RCC 7860 (cell line): ENCODE measurements at places on chromosomes 16 and 17.

DNA sequence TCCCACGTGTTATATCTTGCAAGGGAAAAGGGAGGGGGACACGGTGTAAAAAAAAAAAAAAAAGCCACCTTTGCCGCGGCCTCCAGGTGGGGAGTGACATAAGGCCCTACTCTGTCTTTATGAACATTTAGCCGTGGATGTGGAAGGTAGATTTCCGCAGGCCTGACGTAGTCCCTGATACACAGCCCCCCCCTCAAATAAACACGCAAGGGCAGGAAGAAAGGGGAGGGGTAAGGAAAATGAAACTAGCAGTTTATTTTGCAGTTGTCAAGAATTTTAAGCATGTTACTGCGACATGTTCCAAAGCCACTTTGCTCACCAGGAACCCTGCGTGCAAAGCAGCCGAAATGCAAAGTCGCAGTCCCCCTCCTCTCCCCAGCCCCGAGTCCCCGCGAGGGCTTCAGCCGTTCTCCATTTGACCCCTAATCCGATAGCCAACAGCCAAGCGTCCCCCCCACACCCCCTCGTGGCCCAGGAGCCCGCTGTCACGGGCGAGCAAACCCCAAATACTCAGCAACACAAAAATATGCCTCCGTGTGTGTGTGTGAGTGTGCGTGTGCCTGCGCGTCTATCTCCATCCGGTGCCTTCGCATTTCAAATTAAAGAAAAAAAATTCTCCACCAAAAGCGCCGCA, 1.2 kb downstream of the CBX4 start:
- no peak for DNase-seq

- DNase-seq = no peak
Measured at GRCh38 chr17:40515491-40516041, 14.1 kb upstream of the TNS4 start.

DNA sequence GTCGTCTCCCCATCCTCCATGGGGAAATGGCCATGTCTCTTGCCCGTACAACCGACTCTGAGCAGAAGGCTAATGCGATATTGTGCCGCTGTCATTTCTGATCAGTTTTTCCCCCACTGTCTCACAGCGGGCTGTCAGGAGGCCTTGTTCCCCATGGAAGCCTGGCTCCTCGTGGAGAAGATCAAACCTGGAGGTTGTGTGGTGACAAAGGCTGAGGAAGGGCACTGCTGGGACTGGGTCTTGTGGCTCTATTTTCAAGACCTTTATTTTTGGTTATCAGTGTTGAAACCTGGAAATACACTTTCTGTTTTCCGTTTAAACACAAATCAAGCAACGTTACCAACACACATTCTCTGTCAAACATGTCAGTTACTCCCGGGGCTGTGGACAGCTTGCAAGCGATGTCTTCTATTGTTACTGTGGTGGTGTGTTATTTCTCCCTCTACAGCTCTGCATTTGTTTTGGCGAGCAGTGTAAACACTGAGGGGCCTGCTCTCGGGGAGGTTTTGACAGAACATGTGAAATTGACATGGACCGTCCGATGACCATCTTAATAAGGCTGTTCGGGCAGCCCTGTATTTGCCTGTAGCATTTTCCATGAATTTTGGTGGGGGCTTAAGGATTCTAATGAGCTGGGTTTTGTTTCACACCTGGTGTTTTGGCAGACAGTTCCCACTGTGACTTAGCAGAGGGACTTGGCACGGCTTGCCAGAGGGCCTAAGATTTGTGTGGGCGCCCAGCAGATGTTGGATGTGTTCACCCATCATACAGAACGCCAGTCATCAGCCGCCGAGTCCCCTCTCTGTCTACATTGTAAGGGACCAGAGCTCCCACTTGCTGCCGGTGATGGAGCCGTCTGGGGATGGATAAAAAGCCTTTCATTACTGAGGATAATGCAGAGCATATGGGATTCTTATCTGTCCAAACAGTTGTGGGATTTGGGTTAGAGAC, 12.5 kb downstream of the RBFOX1 start:
- DNase-seq = no peak

- DNase-seq = peak; percentile 95
Measured at GRCh38 chr16:27273670-27274423, 5.3 kb upstream of the NSMCE1 start.

DNA sequence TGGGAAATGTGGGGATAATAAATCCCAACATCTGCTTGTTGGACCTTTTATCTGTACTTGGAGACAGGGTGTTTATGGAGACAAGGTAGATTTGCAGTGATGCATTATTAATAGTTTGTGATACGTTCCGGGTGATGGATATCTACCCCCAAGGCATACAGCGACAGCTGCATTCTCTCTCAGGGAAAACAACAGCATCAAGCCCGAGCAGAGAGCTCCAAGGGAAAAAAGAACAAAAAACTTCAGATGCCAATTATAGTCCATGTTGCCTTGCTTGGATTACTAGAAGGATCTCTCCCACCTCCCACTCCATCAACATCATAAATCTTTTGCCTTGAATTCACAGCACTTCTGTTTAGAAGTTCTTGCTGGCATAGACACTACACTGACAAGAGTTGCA, 187.5 kb upstream of the CDH11 start:
- DNase-seq = no peak

GRCh38 chr16:7482596-7483290, 150.1 kb downstream of the RBFOX1 start:
- no peak for DNase-seq

- no peak for DNase-seq
Measured at GRCh38 chr16:85582229-85582991, 30.7 kb upstream of the GSE1 start.

GRCh38 chr17:74746922-74747321, 1.5 kb upstream of the NHERF1 start:
- no peak for DNase-seq

DNA sequence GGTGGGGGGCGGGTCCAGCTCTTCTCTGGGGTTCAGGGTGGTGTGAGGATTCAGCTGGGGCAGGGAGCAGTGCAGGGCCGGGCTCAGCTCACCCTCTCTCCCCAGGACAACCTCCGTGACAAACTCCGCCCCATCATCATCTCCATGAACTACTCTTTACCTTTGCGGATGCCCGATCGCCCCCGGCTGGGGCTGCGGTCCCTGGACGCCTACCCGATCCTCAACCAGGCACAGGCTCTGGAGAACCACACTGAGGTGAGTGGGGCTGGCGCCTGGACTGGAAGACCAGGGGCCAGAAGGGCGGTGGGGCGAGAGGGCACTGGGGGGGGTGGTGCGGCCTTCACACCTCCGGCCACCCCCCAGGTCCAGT, 18.9 kb upstream of the PDK2 start:
- no peak for DNase-seq

DNA sequence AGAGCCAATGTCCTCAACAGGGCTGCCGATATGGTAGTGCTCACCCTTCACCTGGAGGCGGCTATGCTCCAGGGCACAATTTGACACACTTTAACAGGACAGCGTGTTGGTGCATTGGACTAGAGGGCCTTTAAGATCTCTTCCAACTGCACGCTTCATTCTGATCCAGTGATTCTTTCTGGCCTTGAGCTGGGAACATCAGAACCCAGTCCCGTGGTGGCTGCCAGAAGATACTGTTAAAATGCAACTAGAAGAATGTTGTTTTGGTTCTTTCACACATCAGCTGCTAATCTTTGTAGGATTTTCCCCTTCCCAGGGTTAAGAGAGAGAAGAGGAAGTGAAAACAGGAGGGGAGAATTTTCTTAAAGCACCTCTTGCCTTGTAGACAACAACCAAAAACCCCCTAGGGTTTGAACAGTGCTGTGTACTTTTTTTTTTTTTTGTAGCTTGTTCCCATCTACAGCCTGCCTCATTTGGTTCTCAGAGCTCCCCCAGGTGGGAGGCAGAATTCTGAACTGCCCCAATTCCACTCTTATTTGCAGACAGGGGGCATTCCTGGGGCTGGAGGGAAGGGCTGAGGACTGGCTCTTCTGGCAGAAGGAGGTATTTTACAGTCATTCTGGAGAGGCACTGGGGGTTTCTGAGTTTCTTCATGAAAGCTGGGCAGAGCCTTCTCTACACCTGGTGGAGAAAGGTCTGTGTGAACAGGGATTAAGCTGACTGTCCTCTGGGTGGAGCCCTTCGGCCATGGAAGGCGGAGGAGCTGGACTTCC, 32.4 kb downstream of the SMARCE1 start:
- DNase-seq = peak; percentile 41

GRCh38 chr17:78442648-78443218, 64.3 kb downstream of the PGS1 start:
- no peak for DNase-seq

DNA sequence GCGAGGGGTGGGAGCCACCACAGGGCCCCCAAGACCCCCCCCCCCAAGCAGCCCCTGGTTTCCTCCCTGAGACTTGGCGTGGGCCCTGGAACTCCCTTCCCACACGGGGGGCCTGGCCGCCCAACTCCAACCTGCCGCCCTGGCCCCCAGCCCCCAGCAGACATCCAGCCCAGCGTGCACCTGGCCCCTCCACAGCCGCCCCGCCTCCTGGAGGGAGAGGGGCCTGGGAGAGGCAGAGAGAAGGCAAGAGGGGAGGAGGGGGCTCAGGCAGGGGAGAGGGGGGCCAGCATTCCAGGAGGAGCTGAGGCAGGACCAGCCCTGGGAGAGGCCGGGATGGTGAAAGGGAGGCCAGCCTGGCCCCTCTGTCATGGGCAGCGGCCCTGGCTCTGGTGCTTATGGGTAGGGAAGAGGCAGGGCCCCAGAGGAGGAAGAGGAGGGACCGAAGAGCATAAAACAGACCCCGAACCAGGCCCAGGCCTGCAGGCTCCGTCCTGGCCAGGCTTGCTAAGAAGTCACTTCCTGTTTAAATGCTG, 16.7 kb downstream of the IL34 start:
- DNase-seq = no peak

GRCh38 chr16:77541165-77541564, 106.3 kb upstream of the ADAMTS18 start:
- no peak for DNase-seq

- DNase-seq = no peak
Measured at GRCh38 chr17:58671969-58672368, 19.9 kb downstream of the TEX14 start.

DNA sequence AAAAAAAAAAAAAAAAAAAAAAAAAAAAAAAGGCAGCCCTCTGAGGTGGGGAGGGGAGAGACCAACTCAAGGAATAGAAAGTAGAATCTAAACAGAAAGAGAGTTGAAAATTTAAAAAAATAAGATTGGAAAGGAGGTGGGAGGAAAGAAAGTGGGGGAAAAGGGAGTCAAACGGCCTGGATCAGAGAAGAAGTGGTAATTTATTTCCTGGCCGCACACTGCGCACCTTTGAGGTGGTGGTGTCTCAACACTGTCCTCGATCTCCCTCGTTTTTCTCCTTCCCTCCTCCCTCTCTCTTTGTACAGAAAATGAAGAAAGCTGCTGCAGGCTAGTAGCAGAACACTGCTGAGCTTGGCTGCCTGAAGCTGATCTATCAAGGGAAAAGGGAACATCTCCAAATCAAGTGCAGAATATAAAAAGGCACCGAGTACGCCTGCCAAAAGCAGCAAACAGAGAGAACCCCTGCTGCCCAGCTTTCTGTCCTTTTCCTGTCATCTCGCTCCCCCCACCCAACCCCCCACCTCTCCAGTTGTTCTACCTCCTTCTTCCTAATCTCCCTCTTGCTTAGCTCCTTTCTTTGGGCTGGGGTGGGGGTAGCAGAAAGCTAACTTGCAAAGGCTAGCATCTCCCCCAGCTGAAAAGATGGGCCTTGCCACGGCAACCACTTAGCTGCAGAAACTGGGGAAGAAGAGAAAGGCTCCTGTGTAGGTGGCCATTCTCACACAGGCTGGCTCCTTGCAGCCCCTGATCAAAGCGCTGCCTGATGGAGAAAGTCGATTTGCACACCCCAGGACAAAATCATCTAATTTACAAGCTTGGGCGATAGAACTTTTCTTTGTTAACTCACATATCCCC, 22.5 kb downstream of the AXIN2 start:
- DNase-seq = no peak

DNA sequence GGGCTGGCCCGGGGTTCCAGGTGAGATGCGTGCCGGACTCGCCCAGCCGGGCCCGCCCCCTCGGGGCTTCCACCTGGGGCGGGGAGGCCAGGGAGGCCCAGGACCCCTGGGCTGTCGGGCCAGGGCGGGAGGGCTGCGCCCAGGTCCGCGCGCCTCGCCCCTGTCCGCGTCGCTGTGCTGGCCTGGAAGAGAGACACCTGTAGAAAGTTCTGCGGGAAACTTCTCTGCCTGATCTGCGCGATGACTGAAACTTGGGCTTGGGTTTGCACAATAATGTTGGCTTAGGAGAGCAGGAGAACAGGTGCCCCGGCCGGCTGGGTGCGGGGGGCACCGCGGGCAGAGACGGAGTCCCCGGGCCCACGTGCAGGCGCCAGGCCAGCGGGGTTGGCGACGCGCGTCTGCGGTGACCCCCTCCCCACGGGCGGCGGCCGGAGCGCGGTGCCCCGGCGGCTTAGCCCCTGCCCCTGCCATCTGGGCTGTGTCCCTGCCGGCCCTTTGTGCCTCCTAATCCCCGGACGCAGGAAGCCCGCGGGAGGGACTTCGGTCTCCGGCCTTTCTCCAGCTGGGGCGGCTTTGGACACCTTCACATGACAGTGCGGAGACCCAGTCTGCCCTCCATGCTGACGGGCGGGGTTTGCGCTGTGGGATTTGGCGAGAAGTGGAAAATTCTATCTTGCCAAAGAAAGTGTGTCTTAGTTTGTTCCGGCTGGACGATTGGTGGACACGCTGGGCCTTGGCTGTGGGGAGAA, 483 bp downstream of the LLGL2 start:
- no peak for DNase-seq

DNA sequence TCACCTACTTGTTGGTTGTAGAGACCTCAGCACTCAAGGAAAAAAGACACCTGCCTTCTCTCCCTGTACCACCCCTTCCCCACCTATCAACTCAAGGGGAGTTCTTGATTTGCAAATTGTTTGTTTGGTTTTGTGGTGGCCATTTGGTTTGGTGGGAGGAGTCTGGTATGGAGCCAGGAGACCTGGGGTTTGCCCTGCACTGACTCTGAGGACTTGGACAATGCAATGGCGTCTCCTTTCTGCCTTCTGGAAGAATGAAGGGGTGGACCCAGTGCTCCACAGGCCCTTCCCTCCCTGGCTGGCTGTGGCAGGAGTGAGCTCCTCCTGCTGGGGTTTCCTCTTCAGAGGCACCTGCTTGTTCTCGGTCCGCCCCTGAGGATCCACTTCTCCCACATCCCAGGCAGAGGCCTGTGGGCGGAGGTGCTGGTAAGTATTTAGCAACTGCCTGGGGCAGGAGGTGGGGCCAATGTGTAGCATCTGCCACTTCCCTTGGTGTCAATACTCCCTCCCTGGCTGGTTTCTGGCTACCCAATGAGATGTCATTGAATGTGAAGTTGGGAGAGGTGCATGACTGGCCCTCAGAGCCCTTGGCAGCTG, 164.5 kb downstream of the NTN1 start:
- no peak for DNase-seq

GRCh38 chr16:69116906-69117305, 11.5 kb downstream of the HAS3 start:
- DNase-seq = no peak

GRCh38 chr17:36532435-36532975, 2.2 kb downstream of the MYO19 start:
- DNase-seq = no peak

- DNase-seq = peak; percentile 54
Measured at GRCh38 chr17:77494664-77495435, 354.1 kb downstream of the SEC14L1 start.
